Right ventricle myocardium superior (tissue), 1 donor: ENCODE measurements at places on chromosomes 11 and 22. TPM values are rescaled to one million over a fixed set of nuclear protein-coding genes. Genes with fewer than 3 reads are reported as not detected.

DNA sequence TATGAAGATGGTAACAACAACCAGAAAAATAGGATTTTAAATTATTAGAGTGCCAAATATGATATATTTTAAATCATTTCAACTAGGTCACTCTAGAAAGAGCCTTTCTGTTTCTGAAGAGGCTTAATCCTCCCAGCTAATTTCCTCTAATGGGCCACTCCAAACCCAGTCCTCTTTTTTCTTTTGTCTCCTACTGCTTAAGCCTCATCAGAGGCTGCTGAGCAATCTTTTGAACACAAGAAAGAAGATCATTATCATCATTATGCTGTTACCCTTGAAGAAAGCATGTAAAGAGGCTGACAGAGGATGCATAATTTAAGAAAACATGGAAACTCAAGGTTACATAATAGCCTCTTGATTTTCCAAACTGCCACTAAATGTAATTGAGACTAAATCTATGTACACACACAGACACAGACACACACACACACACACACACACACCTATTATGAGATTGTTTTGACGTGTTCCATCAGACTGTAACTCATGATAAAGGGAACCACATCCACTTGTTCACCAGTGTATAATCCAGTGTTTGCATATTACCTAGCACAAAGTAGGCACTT, 519.6 kb downstream of the METTL15 start:
- DNase-seq: no peak

DNA sequence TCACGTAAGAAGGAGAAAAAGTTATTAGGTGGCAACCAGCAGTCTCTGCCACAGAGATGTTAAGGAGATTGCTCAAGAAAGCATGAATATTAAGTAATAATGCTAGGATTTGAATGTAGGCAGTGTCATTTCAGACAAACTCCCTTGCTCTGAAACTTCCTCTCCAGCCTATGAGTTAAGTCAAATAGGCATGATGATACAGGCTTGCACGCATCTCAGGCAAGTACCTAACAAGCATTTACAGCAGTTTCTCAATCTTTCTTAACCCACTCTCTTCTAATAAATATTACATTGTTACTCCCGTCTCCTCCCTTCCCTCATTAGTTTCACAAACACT, 72.7 kb downstream of the RAB38 start:
- DNase-seq: no peak

GRCh38 chr11:40842750-40843339, 616.6 kb downstream of the LRRC4C start:
- DNase-seq: no peak

DNA sequence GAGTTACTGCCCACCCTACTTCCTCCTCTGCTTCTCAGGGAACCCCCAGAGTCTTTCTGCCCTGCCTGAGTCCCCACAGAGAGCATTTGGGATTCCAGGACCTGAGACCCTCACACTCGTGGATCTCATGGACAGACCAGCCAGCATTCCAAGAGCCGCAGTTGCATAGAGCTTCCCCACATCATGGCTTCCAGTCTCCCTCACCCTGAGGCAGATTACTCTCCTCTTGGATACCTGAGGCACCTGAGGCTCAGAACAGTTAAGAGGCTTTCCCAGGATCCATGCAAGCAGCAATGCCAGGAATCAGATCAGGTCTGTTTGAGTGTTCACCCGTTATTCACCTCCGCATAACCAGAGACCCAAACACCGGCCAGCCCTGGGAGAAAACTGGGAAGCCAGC, 102.2 kb downstream of the TRIM29 start:
- DNase-seq: no peak

- DNase-seq: peak; percentile 92
Observed at GRCh38 chr22:45994491-45995404, 17.8 kb upstream of the WNT7B start.

DNA sequence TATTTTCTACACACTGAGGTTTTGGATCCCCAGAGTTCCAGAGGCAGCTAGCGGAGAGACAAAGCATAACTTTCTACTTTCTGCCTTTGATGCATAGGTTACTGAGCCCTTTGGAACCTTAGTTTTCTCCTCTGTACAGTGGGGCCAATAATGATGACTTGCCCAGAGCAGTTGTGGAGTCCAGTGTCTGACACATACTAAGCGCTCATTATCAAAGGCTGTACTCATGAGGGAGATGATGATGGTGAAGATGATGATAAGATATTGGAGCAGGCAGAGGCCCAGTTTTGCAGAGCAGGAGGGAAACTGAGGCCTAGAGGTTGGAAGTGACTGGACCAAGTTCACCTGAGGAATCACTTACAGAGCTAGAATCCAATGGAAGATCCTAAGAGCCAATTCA, 458.0 kb downstream of the MIAT start:
- DNase-seq: no peak

Gene KRTAP5-8
- total RNA-seq: not detected
